ENCODE measurements at places on chromosomes 5 and 9. TPM values are rescaled to one million over a fixed set of nuclear protein-coding genes. Genes with fewer than 3 reads are reported as not detected.

- DNase-seq: peak; percentile 90
- no peak overlapping the region for H3K27ac ChIP-seq
- no peak overlapping the region for H3K4me3 ChIP-seq
- peaks cover 10% of the 10 kb centered on the region for H3K4me1 ChIP-seq
- H3K27me3 ChIP-seq: no peaks in the 10 kb centered on the region
Observed at GRCh38 chr5:10856683-10857337, 95.8 kb upstream of the DAP start.

GRCh38 chr5:149036168-149036567 lies 26.7 kb downstream of the SH3TC2 start:
- no peak for DNase-seq
- no peak overlapping the region for H3K27ac ChIP-seq
- no peak overlapping the region for H3K4me3 ChIP-seq
- H3K27me3 ChIP-seq: no peaks in the 10 kb centered on the region
- no peaks in the 10 kb centered on the region for H3K36me3 ChIP-seq

- H3K27ac ChIP-seq: peak overlapping the region; percentile 76
- DNase-seq: no peak
- H3K36me3 ChIP-seq: peaks cover under 1% of the 10 kb centered on the region
- peaks cover 18% of the 10 kb centered on the region for H3K4me1 ChIP-seq
- H3K4me3 ChIP-seq: no peak overlapping the region
Observed at GRCh38 chr5:173028811-173029327, 27.3 kb upstream of the CREBRF start.

GRCh38 chr9:92640398-92641091 lies 29.4 kb downstream of the IPPK start:
- H3K4me3 ChIP-seq: no peak overlapping the region
- H3K27me3 ChIP-seq: no peaks in the 10 kb centered on the region
- DNase-seq: no peak
- H3K36me3 ChIP-seq: peaks cover 91% of the 10 kb centered on the region
- H3K27ac ChIP-seq: no peak overlapping the region

KCNV2 gene
- not detected for total RNA-seq

- H3K27me3 ChIP-seq: no peaks in the 10 kb centered on the region
- peak overlapping the region; percentile 91 for H3K27ac ChIP-seq
- no peak for DNase-seq
- H3K4me3 ChIP-seq: peak overlapping the region; percentile 32
- H3K4me1 ChIP-seq: peaks cover 28% of the 10 kb centered on the region
- H3K36me3 ChIP-seq: no peaks in the 10 kb centered on the region
Observed at GRCh38 chr5:2738700-2739359, 12.6 kb downstream of the IRX2 start.

PSAT1 gene
- total RNA-seq: 6.4 TPM

CDHR2 gene
- 0.34 TPM for total RNA-seq

GRCh38 chr9:108443019-108443633 lies 412.7 kb downstream of the ACTL7B start:
- no peak overlapping the region for H3K27ac ChIP-seq
- H3K27me3 ChIP-seq: no peaks in the 10 kb centered on the region
- no peaks in the 10 kb centered on the region for H3K36me3 ChIP-seq
- no peak overlapping the region for H3K4me3 ChIP-seq
- peaks cover 5% of the 10 kb centered on the region for H3K4me1 ChIP-seq

GRCh38 chr5:73780302-73781080 lies 154.5 kb downstream of the ARHGEF28 start:
- H3K36me3 ChIP-seq: no peaks in the 10 kb centered on the region
- DNase-seq: peak; percentile 24
- H3K27ac ChIP-seq: no peak overlapping the region

IL5 gene
- not detected for total RNA-seq

GRCh38 chr5:62653001-62653863 lies 74.6 kb downstream of the LRRC70 start:
- no peak overlapping the region for H3K27ac ChIP-seq
- DNase-seq: no peak
- no peaks in the 10 kb centered on the region for H3K4me1 ChIP-seq
- H3K4me3 ChIP-seq: no peak overlapping the region

PPP6C gene
- total RNA-seq: 9.4 TPM

- no peaks in the 10 kb centered on the region for H3K27me3 ChIP-seq
- no peaks in the 10 kb centered on the region for H3K36me3 ChIP-seq
- H3K4me3 ChIP-seq: no peak overlapping the region
- DNase-seq: no peak
- no peak overlapping the region for H3K27ac ChIP-seq
- H3K4me1 ChIP-seq: no peaks in the 10 kb centered on the region
Observed at GRCh38 chr5:179381691-179382090, 36.4 kb upstream of the ADAMTS2 start.

GRCh38 chr5:85990998-85991397 lies 626.7 kb upstream of the COX7C start:
- no peaks in the 10 kb centered on the region for H3K4me1 ChIP-seq
- no peaks in the 10 kb centered on the region for H3K27me3 ChIP-seq
- no peak overlapping the region for H3K27ac ChIP-seq
- H3K4me3 ChIP-seq: no peak overlapping the region
- H3K36me3 ChIP-seq: no peaks in the 10 kb centered on the region

GRCh38 chr9:75382126-75382525 lies 293.8 kb downstream of the OSTF1 start:
- no peak for DNase-seq
- H3K36me3 ChIP-seq: no peaks in the 10 kb centered on the region
- H3K27ac ChIP-seq: no peak overlapping the region
- H3K4me1 ChIP-seq: peaks cover 6% of the 10 kb centered on the region
- no peak overlapping the region for H3K4me3 ChIP-seq

FNIP1 gene
- total RNA-seq: 45.0 TPM

DNA sequence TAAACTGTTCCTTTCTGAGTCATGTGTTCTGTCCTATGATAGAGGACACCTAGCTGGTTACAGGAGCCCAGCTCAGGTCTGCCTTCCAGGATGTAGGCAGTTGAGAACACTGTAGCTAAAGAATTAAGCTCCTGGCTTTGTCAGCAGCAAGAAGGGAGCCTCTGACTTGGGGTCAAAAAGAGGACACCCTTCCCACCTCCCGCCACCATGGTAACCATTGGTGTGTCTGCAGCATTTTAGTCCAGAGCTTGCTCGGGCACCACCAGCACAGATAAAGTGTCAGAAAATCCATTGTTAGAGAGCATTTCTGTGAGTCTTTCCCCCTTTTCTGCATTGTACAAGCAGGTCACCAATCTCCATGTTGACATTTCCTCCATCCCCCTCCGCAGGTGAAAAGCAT lies 181.7 kb downstream of the DOCK8 start:
- H3K4me3 ChIP-seq: no peak overlapping the region
- DNase-seq: no peak
- H3K36me3 ChIP-seq: no peaks in the 10 kb centered on the region
- H3K4me1 ChIP-seq: no peaks in the 10 kb centered on the region
- no peak overlapping the region for H3K27ac ChIP-seq
- H3K27me3 ChIP-seq: no peaks in the 10 kb centered on the region

F2R gene
- total RNA-seq: 21.5 TPM

DNA sequence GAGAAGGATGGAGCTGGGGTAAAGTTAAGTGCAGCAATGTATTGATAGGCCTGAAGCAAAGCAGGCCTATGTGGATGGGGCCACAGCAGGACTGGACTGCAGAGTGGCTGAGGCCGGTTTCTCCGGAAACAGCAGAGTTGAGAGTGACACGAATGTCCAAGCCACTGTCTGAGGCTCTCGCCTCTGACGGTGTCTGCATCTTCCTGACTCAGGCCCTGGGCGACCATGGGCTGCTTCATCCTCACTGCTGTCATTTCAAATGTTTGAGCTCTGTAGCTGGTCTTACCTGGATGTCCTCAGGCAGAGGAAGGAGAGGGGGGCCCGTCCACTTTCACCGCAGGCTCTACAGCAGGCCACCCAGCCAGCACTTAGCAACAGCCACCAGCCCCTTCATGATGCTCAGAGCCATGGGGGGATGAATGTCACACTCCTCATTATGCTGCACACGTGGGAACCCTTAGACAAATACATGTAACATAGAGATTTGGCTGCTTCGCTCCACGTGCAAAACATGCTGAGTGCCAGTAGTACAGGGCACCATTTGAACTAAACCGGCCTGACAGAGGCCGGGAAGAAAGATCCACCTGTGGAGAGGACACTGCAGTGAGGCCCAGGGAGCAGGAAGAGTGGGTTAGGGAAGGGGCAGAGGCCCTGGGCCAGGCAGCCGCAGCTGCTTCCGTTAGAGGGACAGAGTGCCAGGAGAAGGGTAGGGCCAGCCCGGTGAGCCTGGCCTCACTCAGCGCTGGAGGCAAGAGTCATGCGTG lies 31.7 kb upstream of the NXNL2 start:
- no peak overlapping the region for H3K4me3 ChIP-seq
- no peaks in the 10 kb centered on the region for H3K36me3 ChIP-seq
- H3K27ac ChIP-seq: no peak overlapping the region
- DNase-seq: no peak
- H3K4me1 ChIP-seq: no peaks in the 10 kb centered on the region

NRARP gene
- 4.0 TPM for total RNA-seq

- no peaks in the 10 kb centered on the region for H3K36me3 ChIP-seq
- H3K27ac ChIP-seq: peak overlapping the region; percentile 71
- H3K27me3 ChIP-seq: no peaks in the 10 kb centered on the region
- DNase-seq: no peak
- H3K4me1 ChIP-seq: peaks cover 43% of the 10 kb centered on the region
- H3K4me3 ChIP-seq: no peak overlapping the region
Observed at GRCh38 chr5:139390639-139391569, 1.2 kb upstream of the MZB1 start.

LEAP2 gene
- total RNA-seq: 1.0 TPM

DNA sequence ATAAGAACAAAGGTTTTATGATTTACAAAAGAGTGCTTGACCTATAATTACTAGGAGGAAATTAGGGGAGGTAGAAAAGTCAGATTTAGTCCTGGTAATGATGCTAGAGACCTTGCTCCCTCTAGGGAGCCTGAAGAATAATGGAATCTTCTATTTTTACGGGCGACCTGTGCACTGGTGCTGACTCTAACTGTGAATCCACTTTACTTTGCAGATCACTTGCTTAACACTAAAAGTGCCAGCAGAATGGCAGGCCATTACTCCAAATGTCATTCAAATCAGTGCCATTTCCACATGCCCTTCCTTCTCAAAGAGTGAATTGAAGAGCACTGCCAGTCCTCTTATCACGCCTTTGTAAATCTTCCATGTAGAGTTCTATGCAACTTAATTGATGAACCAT lies 359.4 kb upstream of the ARRDC3 start:
- H3K4me1 ChIP-seq: no peaks in the 10 kb centered on the region
- H3K27ac ChIP-seq: no peak overlapping the region
- H3K4me3 ChIP-seq: no peak overlapping the region
- no peak for DNase-seq
- H3K27me3 ChIP-seq: no peaks in the 10 kb centered on the region
- no peaks in the 10 kb centered on the region for H3K36me3 ChIP-seq

RORB gene
- total RNA-seq: 4.0 TPM

FOXD4L6 gene
- not detected for total RNA-seq

DNA sequence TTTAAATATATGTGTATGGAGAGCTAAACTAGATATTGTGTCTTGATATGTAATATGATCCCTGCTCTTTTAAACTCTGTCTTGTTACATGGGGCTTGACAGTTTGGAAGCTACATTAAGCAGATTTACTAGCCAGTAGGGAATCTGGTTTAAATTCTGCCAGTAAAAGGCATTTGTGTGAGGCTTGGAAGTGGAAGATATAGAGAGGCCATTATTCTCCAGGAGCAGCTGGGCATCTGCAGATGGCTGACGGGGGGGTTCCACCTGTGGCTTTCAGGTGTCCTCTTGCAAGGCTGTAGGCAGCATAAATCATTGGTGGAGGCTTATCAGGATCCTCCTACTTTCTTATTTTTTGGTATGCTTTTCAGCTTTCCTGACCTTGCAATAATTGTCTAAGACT lies 179.1 kb upstream of the FBXL7 start:
- no peak for DNase-seq
- H3K4me1 ChIP-seq: no peaks in the 10 kb centered on the region
- no peak overlapping the region for H3K27ac ChIP-seq
- no peaks in the 10 kb centered on the region for H3K36me3 ChIP-seq

DNA sequence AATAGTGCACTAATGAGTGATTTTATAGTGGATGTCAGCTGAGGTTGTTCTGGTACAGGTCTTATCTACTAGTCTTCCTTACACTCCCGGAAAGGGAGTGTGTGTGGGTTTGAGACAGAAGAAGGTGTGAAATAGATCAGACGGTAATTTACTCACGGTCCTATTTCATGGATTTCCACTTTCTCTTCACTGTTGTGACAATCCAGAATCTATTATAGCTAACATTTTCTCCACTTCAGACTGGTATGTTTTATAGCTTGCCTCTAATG lies 7.0 kb upstream of the C9 start:
- no peak for DNase-seq
- H3K27me3 ChIP-seq: no peaks in the 10 kb centered on the region
- H3K36me3 ChIP-seq: peaks cover 4% of the 10 kb centered on the region
- no peaks in the 10 kb centered on the region for H3K4me1 ChIP-seq

GRCh38 chr5:61674378-61674777 lies 342.3 kb downstream of the ZSWIM6 start:
- peaks cover 4% of the 10 kb centered on the region for H3K4me1 ChIP-seq
- H3K27ac ChIP-seq: no peak overlapping the region
- H3K4me3 ChIP-seq: no peak overlapping the region
- no peaks in the 10 kb centered on the region for H3K36me3 ChIP-seq
- DNase-seq: no peak

DNA sequence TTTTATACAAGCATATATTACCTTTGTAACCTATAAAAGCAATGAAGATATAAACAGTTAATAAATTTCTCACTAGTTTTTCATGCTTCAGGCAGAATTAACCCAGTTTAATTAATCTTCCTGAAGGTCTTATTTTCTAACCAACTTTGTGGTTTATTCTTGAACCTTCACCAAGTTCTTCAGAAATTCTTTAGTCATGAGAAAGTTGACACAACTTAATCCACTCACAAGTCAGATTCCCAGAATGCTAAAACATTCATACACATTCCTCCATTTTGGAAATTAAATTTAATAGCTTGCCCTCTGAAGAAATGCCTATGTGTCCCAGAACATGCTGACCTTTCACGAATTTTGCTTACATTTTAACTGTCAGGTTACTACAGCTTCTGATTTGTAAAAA lies 105.4 kb upstream of the PAM start:
- no peaks in the 10 kb centered on the region for H3K27me3 ChIP-seq
- H3K36me3 ChIP-seq: no peaks in the 10 kb centered on the region
- H3K4me3 ChIP-seq: no peak overlapping the region
- H3K4me1 ChIP-seq: no peaks in the 10 kb centered on the region
- DNase-seq: no peak

All from upper lobe of left lung (tissue), 6 donors.